Progenitor cell of endocrine pancreas (in vitro differentiated cells): ENCODE measurements at places on chromosomes 6 and 20. TPM values are rescaled to one million over a fixed set of nuclear protein-coding genes. Genes with fewer than 3 reads are reported as not detected.

Gene TINAG
- total RNA-seq: not detected in 2 replicates

- H3K4me3 ChIP-seq: no peak overlapping the region
- H3K4me1 ChIP-seq: no peaks in the 10 kb centered on the region
- peaks cover 14% of the 10 kb centered on the region for H3K27me3 ChIP-seq
- no peaks in the 10 kb centered on the region for H3K36me3 ChIP-seq
These were observed 262.7 kb downstream of the PREX1 start for GRCh38 chr20:48564982-48565539.

DNA sequence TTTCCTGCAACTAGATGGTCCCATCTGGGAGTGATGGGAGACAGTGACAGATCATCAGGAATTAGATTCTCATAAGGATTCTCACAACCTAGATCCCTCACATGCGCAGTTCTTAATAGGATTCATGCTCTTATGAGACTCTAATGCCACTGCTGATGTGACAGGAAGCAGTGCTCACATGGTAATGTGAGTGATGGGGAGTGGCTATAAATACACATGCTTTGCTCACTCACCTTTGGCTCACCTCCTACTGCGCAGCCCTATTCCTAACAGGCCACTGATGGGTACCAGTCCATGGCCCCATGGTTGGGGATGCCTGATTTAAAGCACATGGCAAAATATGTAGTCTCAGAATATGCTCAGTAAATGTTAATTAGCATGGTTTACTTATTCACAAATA is 80.6 kb upstream of the MBOAT1 start:
- H3K4me1 ChIP-seq: no peaks in the 10 kb centered on the region
- H3K36me3 ChIP-seq: no peaks in the 10 kb centered on the region
- H3K27ac ChIP-seq: no peak overlapping the region

DNA sequence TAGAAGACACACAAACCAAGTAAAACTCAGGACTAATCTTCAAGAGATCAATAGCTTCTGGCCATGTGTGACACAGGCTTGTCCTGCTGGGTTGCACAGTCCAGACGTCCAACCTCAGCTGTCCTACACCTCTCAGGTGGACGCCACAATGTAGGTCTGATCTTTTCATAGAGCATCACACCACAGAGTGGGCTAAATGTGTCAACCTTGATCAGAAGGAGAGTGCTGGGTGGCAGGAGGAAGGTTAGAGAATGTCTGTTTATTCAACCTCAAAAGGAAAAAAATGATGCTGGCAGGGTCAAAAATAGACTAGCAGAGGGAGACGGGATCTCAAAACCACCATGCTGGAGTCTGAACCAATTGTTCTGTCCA is 41.7 kb downstream of the GFOD1 start:
- peaks cover 7% of the 10 kb centered on the region for H3K27me3 ChIP-seq
- H3K27ac ChIP-seq: no peak overlapping the region
- H3K36me3 ChIP-seq: no peaks in the 10 kb centered on the region
- no peak for DNase-seq
- no peak overlapping the region for H3K4me3 ChIP-seq

DNA sequence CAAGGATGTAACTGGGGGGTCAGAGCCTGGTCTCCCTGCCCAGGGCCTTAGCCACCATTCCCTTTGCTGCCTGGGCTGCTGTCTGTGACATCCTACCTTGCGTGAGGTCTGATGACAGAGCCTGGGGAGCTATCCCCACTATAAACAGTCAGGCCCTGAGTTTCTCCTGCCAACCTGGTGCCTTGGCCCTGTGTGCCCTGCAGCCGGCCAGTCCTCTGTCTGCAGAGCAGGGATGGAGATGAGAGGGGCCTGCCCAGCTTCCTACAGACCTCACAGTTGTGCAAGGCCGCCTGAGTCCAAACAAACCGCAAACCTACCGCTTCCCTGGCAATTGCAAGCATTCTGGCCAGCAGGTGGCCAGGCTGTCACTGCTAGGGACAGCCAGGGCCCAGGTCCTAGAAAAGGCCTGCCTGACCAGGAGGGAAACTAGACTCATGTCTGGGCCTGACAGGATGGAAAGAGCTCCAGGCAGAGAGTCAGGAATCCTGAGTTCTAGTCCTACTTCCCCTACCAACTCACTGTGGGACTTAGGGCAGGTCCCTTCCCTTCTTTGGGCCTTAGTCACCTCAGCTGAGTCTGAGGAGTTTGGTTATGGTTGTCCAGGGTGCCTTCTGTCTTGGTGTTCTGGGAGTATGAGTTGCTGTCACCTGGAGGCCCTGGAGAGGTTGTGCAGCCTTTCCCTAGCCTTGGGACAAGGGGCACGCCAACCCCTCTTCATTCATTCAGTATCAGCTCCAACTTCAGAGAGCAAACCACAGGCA is 86.2 kb downstream of the VEGFA start:
- H3K27ac ChIP-seq: peak overlapping the region; percentile 62
- DNase-seq: peak; percentile 43
- no peaks in the 10 kb centered on the region for H3K27me3 ChIP-seq
- H3K4me3 ChIP-seq: no peak overlapping the region

GRCh38 chr6:1786455-1787453 is 177.0 kb downstream of the FOXC1 start:
- H3K4me3 ChIP-seq: no peak overlapping the region
- DNase-seq: no peak
- H3K4me1 ChIP-seq: no peaks in the 10 kb centered on the region

DNA sequence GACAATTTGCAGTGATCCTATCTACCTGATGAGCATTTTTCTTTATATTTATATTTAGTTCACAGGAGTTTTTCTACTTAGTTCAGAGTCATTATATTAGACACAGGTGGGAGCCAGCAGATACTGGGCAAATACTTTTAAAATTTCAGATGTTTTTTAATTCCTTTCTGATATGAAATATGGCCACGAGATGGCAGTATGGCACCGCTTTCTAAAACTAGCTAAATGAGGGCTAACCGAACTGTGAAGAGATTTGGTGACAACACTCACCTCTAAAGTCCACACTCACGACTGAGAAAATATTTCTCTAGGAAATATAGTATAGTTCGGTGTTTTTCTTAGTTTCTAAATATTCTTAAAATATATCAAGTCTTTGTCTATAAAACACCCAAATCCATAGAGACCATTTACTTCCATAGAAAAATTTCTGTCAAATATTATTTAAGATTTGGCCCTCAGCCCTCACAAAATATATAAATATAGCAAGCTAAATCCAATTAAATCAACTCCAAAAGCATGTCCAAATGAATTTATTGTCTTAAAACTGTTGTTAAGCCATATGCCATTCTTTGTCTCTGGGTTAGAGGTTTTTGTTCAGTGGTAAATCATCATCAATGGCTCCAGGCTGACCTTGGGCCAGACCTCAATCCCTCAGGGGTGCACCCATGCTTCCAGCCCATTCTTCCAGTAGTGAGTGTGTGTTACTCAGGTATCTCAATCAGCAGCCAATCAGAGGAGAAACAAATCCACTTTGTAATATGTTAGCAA is 63.6 kb downstream of the HUS1B start:
- peak; percentile 35 for DNase-seq
- no peak overlapping the region for H3K27ac ChIP-seq
- H3K4me1 ChIP-seq: peaks cover 7% of the 10 kb centered on the region
- peaks cover 17% of the 10 kb centered on the region for H3K36me3 ChIP-seq
- H3K27me3 ChIP-seq: no peaks in the 10 kb centered on the region

- peaks cover 41% of the 10 kb centered on the region for H3K27me3 ChIP-seq
- no peak overlapping the region for H3K27ac ChIP-seq
- no peak for DNase-seq
- H3K36me3 ChIP-seq: no peaks in the 10 kb centered on the region
These were observed 134.3 kb upstream of the CDH4 start for GRCh38 chr20:61117725-61118124.

DNA sequence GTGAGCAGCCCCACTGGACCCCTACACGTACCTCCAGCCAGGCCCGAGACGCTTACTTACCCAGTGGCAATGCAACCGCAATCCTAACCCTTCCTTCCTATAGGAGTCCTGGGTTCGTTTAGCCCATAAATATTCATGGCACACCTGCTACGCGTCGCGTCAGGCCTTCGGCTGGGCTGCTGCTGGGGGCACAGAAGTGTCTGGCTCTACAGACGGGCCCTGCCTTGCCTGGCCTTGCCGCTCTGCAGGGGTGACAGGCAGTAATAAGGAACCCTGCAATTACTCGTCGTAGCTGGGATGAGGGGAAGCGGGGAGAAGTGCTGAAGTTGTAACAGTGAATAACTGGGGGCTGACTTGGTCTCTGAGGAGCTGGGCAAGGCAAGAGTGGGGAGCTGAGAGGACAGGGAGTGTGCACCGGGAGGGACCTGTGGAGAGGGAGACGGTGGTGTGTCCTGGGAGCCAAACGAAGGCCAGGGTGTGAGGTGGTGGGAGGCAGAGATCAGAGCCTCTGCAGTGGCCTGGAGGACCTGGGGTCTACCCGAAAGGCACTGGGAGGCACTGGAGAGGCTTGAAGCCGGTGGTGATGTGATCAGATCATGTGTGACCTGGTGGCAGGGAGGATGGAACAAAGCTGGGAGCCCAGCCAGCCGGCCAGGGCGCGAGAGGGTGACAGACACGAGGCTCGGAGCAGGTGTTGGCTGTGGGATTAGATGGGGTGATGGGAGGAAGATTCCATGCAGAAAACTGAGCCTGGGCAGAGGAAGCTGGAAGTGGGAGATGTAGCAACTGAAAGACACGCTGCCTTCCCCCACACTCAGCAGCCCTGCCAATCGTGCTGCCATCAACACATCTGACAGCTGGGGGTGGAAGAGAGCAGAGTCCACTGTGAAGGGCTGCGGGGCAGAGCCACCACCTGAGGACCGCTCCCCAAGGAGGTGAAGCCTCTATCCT is 36.4 kb downstream of the PSMG4 start:
- no peak overlapping the region for H3K27ac ChIP-seq
- H3K27me3 ChIP-seq: no peaks in the 10 kb centered on the region
- H3K4me3 ChIP-seq: no peak overlapping the region

GRCh38 chr6:41367700-41368099 is 32.3 kb downstream of the NCR2 start:
- H3K4me1 ChIP-seq: peaks cover 15% of the 10 kb centered on the region
- no peak overlapping the region for H3K4me3 ChIP-seq
- no peaks in the 10 kb centered on the region for H3K36me3 ChIP-seq
- H3K27me3 ChIP-seq: peaks cover 65% of the 10 kb centered on the region
- peak overlapping the region; percentile 89 for H3K27ac ChIP-seq
